Stimulated activated CD8-positive, alpha-beta memory T cell treated with anti-CD3 and anti-CD28 coated beads, Interleukin-7, amount 100 ng/mL, for 1 hour (primary cell): ENCODE measurements at places on chromosomes 6 and 20.

DNA sequence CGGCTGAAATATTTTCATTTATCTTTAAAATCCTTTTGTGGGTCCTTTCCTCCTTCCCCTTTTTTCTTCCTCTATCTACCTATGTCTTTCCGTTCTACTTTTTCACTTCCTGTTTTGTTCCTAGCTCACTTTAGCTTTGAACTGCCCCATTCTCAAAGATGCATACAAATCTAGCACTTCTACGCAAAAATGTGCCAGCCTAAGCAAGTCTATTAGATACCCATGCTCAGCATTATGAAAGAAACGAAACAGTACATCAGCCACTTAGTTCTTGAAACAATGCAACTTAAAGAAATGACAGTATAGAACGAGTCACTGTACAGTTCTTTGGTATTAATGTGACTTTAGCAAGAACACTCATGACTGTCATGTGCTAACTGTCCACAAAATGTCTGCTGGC, 47.3 kb upstream of the MARCKS start:
- DNase-seq: no peak

- no peak for DNase-seq
These were observed 638 bp upstream of the MYL9 start for GRCh38 chr20:36540551-36541211.

GRCh38 chr20:33697129-33697528, 10.9 kb upstream of the E2F1 start:
- DNase-seq: no peak

DNA sequence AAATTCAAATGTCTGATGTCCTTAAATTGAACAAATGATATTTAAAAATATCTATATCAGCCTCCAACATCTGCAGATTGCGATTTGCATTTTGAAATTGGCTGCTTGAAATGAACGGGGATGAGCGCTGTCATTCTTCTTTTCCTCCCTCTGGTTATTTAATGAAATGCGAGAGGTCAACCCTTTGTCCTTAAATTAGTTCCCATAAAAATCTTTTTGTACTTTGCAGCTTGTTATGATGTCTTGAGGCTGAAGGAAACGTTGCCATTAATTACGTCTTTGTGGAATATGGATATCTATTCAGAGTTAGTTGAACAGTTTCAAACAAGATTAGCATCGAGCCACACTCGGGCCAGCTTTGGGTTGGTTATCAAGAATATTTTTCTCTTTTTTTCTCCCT, 140.0 kb downstream of the LINC00237 start:
- DNase-seq: no peak

DNA sequence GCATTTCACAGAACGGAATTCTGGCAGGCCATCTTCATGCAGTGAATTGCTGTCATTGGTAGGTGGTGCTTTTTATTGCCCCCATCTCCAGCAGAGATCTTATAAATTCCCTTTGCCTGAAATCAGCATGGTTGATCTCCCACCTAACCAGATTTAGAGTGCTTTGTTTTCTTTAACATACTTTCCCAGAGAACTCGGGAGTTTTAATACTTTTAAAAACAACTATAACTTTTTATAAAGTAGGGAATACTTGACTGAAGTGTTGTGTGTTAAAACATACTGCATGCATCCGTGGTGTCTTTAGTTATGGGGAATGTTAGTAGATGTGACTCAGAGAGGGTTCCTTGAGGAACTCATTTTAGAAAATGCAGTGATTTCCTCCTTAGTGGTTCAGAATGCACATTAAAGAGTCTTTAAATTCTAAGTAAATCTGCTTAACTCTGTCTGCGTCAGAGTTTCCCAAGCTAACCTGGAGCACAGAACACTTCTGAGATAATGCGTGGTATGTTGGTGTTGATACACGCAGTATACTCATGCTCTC, 54.9 kb downstream of the AKAP12 start:
- no peak for DNase-seq

GRCh38 chr20:47464380-47465101, 37.1 kb upstream of the NCOA3 start:
- no peak for DNase-seq

GRCh38 chr6:1313767-1314503, 2.0 kb downstream of the FOXQ1 start:
- no peak for DNase-seq

- DNase-seq: no peak
These were observed 49.3 kb downstream of the EZR start for GRCh38 chr6:158769771-158770432.

DNA sequence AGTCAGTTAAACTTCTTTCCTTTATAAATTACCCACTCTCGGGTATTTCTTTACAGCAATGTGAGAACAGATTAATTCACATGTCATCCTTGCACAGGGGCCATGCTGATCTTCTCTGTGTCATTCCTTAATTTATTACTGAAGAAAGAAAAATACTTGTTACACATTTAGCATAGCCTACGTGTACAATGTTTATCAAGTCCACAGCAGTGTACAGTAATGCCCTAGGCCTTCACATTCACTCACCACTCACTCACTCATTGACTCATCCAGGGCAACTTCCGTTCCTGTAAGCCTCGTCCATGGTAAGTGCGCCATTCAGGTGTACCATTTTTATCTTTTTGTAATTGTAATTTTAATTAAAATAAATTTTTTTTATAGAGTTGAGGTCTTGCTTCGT, 73.6 kb downstream of the RSPH3 start:
- DNase-seq: no peak

DNA sequence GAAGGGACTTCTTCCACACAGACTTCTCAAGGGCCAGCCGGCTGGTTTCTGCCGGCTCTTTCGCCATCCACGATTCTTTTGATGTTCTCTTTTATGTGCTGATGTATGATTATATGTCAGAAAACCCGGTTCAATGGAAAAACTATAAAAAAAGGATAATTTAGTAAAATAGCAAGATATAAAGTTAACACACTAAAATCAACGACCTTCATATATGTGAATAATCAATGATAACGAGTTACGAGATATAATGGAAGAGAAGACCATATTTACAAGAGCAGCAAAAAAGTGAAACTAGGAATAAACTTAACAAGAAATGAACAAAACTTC, 540 bp upstream of the ZSCAN12 start:
- DNase-seq: no peak

DNA sequence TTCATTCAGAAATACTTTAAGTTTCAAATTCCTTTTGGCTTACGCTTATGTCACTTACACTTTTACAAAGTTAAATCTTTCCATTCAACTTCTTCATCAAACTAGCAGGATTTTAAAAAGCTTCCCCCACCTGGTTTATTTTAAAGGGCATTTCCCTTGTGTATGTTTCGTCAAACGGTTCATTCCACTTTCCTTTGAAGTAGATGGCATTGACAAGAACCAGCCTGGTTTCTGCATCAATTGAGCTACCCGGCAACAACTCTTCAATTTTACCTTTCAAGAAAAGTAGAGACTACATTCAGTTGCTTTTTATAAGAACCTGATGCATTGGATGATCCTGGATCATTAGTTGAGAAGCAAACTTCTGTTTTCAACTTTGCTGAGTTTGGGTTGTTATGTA, 9.8 kb downstream of the SERPINB9 start:
- DNase-seq: no peak

DNA sequence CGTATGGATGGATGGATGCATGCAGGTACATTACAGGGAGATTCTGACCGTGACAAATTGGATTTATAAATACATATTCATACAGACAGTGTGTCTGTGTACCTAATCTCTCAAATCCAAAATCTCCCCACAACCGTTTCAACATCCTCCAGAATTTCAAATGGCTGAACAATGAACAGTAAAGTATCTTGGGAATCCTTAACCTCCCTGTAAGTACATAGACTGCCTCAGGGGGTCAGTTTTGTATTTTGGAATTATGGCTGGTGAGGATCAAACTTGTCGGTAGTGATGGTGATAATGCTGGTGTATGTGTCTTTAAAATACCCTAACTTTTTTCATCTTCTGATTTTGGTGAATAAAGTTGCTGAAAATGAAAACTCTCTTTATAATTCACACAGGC, 246.2 kb downstream of the FOXC1 start:
- DNase-seq: no peak

GRCh38 chr6:16244869-16245451, 6.6 kb downstream of the GMPR start:
- DNase-seq: no peak

- DNase-seq: no peak
These were observed 107.4 kb downstream of the B3GAT2 start for GRCh38 chr6:70849348-70850069.

DNA sequence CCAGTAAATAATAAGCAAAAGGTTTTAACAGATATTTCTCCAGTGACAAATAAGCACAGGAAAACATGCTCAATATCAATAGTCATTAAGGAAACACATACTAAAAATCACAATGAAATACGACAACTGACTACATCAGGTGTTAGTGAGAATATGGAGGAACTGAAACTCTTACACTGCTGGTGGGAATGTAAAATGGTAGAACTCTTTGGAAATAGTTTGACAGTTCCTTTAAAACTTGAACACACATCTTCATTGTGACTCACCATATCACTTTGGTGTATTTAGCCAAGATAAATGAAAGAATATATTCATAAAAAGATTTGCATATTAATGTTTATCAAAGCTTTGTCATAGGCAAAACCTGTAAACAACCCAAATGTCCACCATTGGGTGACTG, 11.3 kb upstream of the MAP3K5 start:
- no peak for DNase-seq

- no peak for DNase-seq
These were observed 16.3 kb downstream of the CENPQ start for GRCh38 chr6:49479308-49479970.

DNA sequence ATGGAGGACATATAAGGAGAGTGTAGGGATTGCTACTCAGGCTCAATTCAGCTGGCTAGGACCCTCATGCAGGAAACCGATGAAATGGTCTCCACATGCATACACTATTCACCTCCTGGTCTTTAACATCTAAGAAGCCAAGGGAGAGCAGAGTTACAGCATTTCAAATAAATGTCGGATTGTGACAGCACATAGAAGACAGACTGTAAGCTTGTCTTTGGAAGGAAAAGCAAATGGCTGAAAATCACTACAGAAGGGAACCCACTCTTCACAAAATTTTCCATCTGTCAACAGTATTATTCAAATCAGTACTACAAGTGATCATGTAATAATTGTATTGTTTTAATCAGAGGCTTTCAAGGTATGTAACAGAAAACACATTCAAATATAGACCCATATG, 72.9 kb downstream of the ATG5 start:
- no peak for DNase-seq

DNA sequence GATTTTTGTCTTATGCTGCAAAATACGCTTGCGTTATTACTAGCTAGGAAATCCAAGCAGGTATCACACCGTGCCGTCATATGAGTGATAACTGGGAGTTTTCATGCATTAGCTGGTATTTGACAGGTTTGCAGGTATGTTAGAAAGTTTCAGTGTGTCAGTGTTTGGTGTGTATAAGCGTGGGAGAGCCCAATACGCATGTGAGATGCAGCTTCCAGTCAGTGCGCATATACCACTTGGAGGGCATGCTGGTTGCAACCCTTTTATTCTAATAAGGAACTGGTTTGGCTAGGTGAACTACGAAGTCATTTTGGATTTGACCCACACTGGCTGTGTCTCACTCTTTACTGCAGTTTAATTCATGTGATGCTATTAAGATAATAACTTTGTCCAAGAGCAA, 35.1 kb downstream of the JARID2 start:
- DNase-seq: no peak

DNA sequence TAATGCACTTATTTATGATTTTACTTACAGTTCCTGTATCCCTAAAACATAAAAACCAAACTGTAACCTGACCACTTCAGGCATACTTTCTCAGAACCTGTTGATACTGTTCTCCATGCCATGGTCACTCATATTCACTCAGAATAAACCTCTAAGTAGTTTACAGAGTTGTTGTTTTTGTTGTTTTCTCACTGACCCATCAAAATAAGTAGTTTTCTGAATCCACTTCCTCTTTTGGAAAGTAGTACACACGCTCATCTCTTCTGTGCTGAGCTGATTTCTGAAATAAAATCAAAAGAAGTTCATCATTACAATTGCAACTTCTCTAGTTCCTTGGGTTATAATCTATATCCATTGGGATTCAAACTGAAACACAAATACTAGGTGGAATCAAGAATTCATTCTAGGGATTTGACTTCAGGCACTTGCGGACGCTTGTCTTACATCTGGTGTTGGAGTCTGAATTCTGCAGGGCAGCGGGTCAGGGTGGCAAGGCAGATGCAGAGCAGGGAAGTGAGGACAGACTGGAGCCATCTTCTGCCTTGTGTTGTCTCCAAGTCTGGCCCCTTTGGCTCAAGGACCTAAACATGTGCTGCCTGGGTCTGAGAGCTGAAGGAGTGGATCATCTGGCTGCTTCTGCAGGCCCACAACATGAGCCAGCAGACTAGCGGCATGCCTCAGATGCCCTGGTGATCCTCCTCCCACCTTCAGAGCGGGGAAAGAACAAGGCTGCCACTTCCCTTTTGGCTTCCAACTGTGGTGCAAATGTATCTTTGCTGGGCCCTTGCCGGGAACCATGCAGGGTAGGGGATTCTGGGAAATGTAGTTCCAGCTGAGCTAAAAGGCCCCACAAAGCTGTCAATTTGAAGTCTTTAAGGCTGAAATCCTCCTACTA, 167.9 kb upstream of the MYLIP start:
- DNase-seq: no peak

DNA sequence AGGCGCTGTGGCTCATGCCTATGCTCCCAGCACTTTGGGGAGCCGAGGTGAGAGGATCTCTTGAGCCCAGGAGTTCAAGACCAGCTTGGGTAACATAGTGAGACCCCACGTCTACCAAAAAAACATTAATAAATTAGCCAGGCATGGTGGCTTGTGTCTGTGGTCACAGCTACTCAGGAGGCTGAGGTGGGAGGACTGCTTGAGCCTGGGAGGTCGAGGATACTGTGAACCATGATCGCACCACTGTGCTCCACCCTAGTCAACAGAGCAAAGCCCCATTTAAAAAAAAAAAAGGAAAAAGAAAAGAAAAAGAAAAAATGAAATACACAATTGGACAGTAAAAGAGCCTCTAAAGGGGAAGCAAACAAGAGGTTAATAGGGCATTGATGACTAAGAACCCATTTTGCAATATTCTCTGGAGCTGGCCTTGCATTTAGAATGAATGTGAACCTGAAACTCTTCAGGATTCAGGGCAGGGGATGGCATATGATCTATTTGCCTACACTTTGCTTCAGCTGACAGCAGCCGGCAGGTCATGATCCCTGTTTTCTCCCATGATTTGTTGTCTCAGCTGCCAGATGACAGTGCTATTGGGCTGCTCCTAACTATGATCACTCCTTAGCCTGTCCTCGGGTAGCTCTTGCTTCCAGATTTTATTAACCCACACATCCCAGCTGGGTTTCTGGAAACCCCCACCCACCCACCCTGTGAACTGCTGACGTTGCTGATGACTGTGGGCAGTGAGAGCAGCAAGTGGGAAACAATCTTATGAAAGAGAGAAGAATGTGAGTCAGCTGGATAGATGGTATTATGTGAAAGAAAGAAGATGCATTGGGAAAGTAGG, 83.8 kb upstream of the ELOVL5 start:
- DNase-seq: no peak

DNA sequence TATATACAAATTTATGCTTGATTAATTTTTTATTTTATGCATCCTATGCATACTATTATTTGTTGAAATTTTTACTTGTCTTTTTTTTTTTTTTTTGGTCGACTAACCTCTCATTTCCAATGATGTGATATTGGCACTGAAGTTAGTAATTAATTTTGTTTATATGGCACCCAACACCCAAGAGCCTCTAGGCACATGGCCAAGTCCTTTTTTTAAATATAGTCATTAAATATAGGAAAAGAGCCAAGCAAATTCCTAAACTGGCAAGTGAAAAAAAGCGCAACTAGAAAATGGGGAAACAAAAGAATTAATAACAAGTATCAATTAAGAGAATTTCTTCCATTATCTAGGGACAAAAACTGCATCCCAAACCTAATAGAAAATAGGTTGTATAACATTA, 85.5 kb upstream of the HS3ST5 start:
- no peak for DNase-seq

- no peak for DNase-seq
These were observed 87.0 kb upstream of the CEP162 start for GRCh38 chr6:84314377-84314898.
